ENCODE measurements at places on chromosomes 12 and 14.

DNA sequence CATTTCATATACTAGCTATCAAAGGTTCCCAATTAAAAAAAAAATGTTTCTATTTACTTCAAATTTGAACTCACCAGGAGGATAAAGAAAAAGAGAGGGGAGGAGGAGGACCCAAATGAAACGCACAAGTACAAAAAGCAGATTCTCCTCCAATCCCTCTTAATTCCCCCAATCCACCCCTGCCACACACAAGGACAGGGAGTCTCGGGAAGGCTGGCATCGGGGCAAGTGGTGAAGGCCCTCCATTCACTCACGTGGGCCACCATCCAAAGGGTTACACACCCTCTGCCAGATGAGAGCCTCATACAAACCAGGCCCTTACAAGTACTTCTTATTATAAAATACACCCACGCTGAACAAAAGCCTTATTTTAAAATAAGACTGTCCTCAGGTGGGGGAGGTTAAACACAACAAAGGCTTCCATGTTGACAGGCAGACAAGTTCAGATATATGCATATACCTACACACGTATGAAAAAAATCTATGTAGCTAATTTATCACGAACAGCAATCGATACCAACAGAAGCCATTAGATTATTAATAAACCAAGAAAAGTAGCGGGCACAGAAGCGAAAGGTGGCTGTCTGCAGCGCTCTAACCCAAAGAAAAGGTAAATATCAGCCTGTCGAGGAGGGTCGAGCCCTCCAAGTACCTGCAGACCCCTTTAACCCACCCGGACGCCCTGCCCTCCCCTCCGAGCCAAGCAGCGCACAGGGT, 1.5 kb downstream of the ATP2B1 start:
- no peak for DNase-seq

DNA sequence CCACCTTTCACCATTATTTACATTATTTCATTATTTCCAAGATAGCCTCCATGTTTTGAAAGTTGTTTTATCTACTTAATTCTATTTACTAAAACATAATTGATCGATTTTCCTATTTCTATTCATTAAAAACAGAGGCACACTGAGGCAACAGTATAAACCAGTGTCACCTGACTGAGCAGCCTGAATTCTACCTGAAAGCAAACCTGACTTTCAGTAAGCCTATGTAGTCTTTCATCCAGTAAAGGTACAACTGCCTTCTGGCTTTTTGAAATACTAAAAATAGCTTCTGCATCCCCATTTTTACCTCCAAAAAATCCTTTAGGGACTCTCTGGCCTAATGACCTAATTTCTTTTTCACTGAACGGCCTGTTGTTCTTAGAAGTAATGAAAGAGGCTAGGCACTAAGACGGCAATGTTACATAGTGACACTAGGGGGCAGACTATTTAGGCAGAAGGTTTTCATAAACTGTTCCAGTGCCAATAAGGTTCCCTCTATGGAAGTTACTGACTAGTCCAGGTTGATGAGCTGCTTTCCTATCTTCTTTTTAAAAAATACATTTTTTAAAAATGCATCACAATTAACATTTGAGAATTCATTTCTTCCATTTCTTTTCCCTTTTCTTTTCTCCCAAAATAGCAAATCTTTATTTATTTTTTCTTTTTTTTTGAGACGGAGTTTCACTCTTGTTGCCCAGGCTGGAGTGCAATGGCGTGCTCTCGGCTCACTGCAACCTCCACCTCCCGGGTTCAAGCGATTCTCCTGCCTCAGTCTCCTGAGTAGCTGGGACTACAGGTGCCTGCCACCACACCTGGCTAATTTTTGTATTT, 17.5 kb downstream of the ANAPC5 start:
- peak; percentile 47 for DNase-seq

- no peak for DNase-seq
These were observed 657.7 kb downstream of the ETNK1 start for GRCh38 chr12:23282701-23283100.

GRCh38 chr14:31229638-31230572, 22.3 kb upstream of the HECTD1 start:
- DNase-seq: no peak

GRCh38 chr14:53432378-53432802, 279.3 kb upstream of the DDHD1 start:
- DNase-seq: peak; percentile 26

- DNase-seq: no peak
These were observed 204.4 kb upstream of the NUDT4 start for GRCh38 chr12:93173178-93173957.

- no peak for DNase-seq
These were observed 16.2 kb downstream of the PYGL start for GRCh38 chr14:50928002-50928635.

DNA sequence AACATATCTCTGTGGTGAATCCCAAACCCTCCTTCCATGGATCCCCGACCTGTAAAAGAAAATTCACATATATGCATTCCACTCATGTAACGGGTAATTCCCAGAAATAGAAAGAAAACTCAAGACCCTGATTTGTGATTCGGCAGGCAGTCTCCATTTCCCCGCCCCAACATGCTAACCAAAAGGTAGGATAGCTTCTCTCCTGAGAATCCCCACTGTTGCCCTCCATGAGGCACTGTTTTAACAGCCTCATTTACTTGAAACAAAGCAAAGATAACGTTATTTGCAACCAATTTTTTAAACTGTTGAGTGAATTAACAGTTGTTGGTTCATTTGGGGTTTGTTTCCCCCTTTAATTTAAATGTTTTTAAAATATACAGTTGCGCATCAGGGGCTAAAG, 774 bp upstream of the SLC2A13 start:
- DNase-seq: no peak

- no peak for DNase-seq
These were observed 5.8 kb downstream of the KTN1 start for GRCh38 chr14:55585854-55586253.

DNA sequence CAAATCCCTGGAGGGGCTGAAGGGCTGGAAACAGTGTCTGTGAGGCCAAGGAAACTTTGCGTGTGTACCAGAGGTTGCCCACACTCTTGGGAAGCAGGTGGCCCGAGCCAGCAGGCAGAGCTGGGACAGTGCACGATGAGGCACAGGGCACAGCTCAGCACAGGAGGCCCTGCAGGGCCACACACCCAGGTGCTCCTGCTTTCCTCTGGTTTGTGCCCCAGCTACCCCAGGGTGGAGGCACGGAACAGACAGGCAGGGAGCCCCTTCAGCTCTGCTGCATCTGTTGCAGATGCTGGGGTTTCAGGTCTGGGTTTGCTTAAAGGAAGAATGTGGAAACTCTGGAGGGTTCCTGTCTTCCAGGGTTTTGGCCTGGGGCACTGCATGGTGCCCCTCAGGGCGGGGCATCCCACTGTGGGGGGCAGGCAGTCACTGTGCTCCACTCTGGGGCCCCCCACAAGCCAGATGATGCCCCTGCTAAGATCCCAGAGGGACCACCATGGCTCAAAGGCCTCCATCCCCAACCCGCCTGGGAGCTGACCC, 8.6 kb downstream of the TMEM179 start:
- DNase-seq: no peak

DNA sequence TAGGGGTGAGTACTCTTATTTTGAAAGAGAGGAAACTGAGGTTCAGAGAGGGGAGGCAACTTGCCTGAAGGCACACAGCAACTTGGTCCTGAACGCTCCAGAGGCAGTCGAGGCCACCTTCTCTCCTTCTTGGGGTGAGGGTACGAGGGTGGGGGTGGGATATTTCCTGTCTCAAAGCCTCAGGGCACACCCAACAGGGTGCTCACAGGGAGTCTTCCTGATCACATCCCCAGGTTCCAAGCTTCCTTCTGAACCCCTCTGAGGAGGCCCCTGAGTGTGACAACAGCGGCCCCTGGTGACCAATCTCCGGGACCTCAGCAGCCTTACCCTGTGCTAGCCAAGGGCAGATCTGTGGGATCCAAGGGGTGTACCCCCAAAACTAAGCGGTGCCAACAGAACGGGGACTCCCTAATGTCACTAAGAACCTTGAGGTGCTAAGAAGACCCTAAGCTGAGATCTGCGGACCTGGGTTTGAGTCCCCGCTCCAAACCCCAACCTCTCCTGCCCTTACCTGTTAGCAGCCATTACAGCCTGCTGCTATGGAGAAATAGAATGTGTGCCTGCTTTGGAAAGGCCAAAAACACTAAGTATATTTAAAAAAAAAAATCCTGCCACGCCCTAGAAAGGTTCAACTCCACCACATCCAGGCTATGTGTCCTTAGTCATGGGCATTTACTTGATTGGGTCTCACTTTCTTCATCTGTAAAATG, 57.9 kb downstream of the TRPV4 start:
- DNase-seq: peak; percentile 60

DNA sequence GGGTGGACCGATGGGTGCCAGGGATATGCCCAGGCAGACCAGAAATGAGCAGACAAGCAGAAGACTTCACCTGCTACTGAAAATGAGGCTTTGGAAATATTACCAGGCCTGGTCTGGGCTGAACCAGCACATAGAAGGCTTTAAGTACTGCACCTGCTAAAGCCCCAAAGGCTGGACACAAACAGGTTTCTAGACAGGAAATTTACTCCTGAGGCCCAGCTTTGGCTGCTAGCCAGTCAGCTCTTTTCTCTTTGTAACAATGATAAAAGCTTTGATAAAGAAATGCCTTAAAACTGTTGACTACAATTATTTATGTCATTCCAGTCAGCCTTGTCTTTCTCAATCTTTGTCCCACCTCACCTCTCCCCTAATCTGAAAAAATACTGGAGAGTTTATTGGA, 228.9 kb upstream of the EGLN3 start:
- DNase-seq: no peak

- no peak for DNase-seq
These were observed 18.3 kb downstream of the SLC17A8 start for GRCh38 chr12:100375038-100375735.
